GM18507 (cell line): ENCODE measurements at places on chromosomes 7 and 10.

DNA sequence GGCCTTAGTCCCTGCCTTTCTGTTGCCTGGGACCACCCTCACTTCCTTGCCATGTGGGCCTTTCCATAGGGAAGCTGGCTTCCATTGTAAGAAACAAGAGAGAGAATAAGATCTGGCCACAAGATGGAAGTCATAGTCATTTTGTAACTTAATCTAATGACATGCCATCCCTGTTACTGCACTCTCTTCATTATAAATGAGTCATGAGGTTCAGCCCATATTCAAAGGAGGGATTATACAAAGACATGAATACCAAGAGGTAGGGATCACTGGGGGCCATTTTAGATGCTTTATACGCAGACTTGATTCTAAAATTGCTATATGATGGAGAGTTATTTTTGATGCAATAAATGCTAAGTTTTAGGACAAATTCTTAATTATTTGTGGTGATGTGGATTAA, 75.2 kb upstream of the CELF2 start:
- DNase-seq, result no peak

- DNase-seq, result no peak
Measured at GRCh38 chr7:101593556-101593955, 35.5 kb downstream of the MYL10 start.

- DNase-seq, result no peak
Measured at GRCh38 chr10:121926671-121927317, 1.0 kb downstream of the ATE1 start.

DNA sequence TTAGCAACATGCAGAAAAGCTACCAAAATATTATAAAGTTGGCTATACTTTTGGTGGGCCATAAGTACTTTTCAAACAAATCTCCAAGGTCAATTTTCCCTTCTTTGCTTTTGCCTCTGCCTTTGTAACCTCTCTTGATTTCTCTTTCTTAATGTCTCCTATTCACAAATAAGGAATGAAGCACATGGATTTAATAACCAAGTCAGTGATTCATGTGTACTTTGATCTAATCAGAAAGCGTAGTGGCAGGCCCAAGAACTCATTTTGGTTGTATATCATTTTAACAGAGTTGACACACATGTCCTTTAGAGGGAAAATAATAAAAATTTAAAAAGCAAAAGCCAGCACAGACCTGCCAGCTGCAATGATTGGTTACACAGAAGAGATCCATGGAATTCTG, 93.7 kb downstream of the FZD1 start:
- DNase-seq, result no peak

GRCh38 chr10:51073453-51074237, 642 bp upstream of the PRKG1 start:
- no peak for DNase-seq

DNA sequence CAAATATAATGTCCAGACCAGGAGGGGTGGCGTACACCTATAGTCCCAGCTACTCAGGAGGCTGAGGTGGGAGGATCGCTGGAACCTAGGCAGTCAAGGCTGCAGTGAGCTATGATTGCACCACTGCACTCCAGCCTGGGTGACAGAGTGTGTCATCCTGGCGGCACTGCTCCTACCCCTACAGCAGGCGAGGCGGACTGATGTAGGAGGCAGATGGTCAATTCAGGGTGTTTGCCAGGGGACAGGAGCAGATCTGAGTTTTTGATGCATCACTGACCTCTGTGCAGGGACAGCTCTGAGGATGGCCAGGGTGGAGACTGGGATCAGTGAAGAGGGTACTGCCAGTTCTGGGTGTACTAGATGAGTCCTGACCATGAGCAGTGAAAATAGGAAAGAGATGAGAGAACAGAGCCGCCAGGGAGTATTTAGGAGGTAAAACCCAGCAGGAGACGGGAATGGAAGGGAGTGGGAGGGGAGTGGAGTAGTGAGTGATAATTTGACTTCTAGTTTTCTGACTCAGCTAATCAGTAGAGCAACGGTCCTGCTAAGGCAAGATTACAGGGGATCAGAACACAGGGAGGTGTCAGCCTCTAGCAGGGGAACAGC, 75.3 kb downstream of the HIP1 start:
- DNase-seq, result no peak
